Activated gamma-delta T cell (primary cell): ENCODE measurements at places on chromosomes 7 and 10.

DNA sequence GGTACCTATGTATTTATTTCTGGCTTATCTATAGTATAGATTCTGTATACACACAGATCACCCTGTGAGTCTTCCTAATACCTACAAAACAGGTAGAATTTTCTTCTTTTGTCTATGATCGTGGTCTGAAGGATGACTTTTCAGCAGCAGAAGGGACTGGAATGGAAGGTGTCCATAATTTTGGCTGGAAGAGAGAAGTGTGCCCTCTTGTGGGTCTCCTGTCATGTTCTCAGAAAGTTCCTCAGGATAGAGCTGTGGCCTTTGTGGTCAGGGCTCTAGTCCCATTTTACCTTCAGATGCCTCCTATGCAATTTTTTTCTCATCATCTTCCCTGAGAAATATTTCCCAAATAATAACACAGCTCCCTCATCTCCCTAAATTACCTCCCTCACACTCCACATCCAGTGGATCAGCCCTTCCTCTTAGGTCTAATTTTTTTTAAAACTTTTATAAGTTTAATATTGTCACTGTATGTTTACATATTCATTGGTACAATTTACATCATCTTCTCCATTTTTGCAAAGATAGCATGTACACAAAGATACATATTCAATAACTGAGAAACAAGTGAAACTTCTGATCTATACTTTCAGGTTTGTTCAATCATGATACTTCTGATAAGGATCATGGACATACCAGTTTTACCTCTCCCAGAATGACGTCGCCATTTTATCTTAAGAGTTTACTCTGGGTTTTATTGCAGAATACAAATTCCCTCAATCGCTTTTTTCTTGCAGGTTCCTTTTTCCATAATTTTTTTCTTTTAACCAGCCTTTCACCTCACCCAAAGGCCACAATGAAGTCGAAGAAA lies 112.7 kb downstream of the REEP3 start:
- no peak for DNase-seq

DNA sequence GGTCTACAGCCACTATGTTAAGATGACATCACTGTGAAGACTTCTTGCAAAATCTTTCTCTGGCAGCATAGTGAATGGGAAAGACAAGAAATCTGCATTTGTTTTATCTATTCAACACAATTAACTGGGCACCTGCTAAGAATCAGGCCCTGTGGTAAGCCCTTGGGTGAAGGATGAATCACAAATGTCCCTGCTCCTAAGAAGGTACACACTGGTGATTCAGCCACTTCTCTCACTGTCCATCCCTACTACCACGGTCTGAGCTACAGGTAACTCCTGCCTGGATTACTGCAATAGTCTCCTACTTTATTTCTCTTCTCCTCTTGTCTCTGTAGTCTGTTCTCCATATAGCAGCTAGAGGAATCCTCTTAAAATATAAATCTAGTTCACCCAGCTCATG lies 116.1 kb downstream of the HIBADH start:
- DNase-seq: no peak

DNA sequence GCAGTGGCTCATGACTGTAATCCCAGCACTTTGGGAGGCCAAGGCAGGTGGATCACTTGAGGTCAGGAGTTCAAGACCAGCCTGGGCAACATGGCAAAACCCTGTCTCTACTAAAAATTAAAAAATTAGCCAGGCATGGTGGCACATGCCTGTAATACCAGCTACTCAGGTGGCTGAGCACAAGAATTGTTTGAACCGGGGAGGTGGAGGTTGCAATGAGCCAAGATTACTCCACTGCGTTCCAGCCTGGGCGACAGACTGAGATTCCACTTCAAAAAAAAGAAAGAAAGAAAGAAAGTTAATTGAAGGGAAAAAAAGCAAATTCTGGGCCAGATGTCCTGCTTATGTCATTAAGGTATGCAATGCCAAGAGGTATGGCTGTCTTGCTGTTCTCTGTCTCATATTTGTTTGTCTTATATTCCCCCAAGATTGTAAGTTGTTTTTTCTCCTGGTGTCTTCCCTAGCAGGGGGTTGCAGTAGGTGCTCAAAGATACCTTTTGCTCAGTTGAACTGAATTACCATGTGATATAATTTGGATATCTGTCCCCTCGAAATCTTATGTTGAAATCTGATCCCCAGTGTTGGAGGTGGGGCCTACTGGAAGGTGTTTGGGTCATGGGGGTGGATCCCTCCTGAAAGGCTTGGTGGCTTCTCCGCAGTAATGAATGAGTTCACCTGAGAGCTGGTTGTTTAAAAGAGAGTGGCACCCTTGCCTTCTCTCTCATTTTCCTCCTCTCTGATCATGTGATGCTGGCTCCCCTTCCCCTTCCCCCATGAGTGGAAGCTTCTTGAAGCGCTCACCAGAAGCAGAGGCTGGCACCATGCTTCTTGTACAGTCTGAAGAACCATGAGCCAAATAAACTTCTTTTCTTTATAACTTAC lies 60.9 kb downstream of the MYOF start:
- DNase-seq: no peak

DNA sequence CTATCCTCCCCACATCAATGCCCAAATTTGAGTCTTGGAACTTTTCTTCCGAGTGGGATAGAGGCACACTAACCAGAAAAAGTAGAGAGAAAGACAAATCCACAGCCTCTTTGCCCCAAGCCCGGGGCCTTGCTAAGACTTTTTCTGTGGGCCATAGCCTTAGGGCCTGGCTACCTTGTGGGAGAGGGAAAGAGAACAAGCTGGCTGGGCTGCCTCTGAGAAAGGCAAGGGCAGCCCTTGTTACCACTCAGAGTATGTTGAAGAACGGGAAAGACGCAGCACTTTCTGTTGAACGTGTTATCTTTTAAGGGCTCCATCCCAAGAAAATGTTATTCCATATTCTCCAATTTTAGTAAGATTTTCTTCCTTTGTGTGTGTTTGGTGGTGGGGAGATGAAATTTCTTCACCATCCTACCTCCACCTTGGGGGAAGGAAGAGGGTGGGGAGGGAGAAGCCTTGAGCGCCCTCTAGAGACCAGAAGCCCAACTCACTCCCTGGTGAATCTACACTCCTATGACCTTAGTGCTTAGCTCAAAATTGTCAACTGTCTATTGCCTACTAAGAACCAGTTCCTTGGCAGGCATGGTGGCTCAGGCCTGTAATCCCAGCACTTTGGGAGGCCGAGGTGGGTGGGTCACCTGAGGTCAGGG lies 3.9 kb upstream of the NRF1 start:
- no peak for DNase-seq

GRCh38 chr10:34423673-34424625 lies 391.1 kb downstream of the PARD3 start:
- DNase-seq: no peak

GRCh38 chr10:82768040-82768439 lies 893.0 kb downstream of the NRG3 start:
- no peak for DNase-seq

- no peak for DNase-seq
Measured at GRCh38 chr7:150323682-150324372, 482 bp upstream of the ACTR3C start.

- DNase-seq: no peak
Measured at GRCh38 chr7:84675633-84676034, 481.0 kb upstream of the SEMA3A start.

DNA sequence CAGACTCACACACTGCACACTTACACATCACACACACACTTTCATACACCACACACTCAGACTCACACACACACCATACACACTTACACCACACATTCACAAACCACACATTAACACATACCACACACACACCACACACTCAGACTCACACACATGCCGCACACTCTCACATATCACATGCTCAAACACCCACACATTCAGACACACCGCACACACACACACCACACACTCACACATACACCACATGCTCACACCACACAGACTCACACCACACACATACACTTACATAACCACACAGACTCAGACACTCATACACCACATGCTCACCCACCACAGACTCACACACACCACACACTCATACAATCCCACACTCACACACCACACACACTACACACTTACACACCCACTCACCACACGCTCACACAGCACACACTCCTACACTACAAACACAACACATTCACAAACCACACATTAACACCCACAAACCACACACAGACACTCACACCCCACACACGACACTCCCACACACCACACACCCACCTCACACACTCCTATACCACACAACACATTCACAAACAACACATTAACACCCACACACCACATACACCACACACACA lies 125.4 kb downstream of the EVX1 start:
- no peak for DNase-seq
